Mammary epithelial cell (primary cell): ENCODE measurements at places on chromosomes 16 and 17. TPM values are rescaled to one million over a fixed set of nuclear protein-coding genes. Genes with fewer than 3 reads are reported as not detected.

The GPR142 gene
- total RNA-seq, result not detected

The SOCS1 gene
- total RNA-seq, result 2.0 TPM

DNA sequence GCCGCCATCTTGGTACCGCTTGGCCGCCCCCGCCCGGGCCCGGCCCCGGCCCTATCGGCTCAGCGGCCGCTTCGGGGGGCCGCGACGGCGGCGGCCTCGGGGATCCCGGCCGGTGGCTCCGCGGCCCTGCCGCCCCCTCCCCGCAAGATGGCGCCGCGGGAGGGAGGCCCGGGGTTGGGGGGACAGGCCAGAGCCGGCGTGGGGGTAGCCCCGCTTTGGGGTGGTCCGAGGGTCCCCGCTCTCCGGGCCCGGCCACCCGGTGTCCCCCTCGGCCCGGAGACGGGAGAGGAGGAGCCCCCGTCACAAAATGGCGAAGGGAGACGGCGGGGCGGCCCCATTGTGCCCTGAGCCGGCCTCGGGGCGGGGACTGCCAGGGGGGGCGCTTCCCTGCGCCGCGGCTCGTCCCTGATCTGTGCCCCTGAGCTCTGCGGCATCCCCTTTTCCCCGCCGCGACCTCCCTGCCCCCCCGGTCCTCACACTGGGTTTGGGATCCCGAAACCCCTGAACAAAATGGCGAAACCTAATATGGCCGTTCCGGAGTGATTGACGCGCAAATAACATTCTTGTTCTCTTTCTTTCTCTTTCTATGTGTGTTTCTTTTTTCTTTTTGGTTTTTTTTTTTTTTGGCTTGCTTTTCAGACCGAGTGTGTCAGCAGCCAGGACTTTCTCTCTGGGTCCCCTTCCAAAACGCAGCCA is 986 bp downstream of the HAPSTR1 start:
- DNase-seq, result no peak

- peak; percentile 78 for DNase-seq
These were observed 13.4 kb downstream of the FLYWCH1 start for GRCh38 chr16:2924901-2925755.

GRCh38 chr17:31488264-31488981 is 96.9 kb downstream of the RAB11FIP4 start:
- DNase-seq, result peak; percentile 25

The SLC22A31 gene
- total RNA-seq, result 0.45 TPM in 1 of 2 replicates, not detected in the other

The TBC1D3C gene
- total RNA-seq, result not detected in 2 replicates

DNA sequence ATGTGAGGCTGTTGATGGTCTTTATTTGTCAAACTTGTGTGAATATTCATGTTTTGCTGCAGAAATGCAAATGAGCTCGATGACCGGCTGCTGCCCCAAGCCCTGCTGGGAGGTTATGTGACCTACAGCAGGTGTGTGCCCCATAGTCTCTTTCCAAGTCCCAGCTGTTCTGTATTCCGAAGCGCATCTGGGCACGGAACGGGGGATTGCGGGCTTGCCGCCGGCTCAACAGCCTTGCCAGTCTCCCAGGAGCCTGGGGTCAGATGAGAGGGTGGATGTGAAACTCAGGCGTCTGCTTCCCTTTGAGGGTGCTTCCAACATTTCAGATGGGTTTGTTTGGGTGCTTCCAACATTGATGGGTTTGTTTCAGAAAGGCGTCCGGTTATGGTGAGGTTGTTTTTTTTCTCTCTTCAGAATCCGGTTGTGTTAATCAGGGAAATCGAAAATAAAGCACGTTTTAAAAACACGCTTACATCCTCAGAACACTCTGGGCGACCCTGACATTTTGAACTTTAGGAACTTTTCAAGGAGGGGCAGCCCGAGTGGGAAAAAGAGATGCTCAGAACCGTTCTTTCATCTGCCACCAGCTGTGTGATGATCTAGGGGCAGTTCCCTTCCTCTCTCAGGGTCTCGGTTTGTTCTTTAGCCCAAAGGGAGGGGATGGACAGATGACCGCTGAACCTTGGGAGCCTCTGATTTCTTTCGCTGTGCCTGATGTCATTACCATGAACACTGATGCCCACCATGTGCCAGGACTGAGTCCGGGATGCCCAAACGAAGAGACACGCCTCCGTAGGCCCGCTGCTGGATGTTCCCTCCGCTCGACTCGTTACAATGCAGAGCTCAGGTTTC is 47.8 kb upstream of the AMZ2 start:
- no peak for DNase-seq

The RAB11FIP4 gene
- 6.5 TPM for total RNA-seq

The HOXB9 gene
- not detected for total RNA-seq

GRCh38 chr17:79561486-79562133 is 49.2 kb downstream of the RBFOX3 start:
- DNase-seq, result no peak

DNA sequence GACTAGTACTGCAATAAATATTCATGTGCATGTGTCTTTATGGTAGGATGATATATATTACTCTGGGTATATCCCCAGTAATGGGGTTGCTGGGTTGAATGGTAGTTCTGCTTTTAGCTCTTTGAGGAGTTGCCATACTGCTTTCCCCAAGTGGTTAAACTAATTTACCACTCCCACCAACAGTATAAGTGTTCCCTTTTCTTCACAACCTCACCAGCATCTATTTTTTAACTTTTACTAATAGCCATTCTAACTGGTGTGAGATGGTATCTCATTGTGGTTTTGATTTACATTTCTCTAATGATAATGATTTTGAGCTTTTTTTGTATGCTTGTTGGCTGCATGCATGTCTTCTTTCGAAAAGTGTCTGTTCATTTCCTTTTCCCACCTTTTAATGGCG is 32.9 kb downstream of the ITGAM start:
- no peak for DNase-seq

DNA sequence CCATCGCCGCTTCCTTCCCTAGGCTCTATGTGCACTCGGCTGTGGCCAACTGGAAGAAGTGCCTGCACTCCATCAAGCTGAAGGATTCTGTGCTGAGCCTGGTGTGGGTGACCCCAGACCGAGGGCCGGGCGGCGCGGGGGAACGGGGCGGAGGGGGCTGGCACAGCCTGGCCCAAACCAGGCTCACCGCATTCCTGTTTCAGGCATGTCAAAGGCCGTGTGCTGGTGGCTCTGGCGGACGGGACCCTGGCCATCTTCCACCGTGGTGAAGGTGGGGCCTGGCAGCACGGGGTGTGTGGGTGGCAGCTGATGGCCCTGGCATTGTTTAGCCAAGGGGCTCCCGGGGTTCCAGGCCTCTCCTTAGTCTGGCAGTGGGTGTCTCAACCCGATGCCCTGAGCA is 4.6 kb downstream of the NME3 start:
- DNase-seq, result no peak

The C16orf46 gene
- 0.88 and 0.99 TPM in 2 replicates for total RNA-seq

GRCh38 chr17:50133028-50133768 is 3.2 kb upstream of the SAMD14 start:
- DNase-seq, result no peak

DNA sequence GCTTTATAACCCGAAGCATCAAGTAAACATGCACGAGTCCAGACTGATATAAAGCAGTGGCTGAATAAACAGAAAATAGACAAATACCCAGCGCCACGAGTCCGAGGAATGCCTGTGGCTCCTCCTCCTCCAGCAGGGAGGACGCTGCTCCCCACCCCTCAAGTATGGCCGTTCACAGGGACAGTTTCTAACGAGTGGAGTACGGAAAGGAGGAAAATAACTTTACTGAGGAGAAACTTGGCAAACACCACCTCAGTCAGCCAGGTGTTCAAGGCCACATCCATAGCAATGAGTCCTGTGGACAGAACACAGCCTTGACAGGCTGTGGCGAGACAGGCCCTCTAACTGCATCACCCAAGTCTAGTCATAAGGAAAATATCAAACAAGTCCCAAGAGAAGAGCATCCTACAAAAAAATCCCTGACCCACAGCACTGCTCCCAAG is 9.2 kb downstream of the ZDHHC7 start:
- no peak for DNase-seq

DNA sequence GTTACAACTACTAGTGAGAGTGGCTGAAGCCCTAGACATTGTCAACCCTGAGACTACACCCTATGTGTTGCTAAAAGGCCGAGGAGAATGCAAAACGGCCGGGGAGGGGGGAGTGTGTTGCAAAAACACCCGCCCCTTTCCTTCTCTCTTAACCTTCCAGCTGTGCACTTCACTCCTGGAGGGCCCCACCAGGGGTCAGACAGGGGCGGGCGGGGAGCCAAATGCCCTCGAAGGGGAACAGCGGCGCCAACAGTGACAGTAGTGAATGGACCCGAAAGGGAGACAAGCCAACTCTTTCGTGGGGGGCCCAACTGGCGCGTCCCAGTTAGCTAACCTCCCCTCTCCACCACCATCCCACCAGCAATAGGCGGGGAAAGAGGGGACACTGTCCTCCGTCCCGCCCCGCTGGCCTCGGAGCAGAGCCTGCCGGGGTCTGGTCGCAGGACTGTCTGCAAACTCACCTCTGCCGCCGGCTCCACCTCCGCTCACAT is 352 bp downstream of the MARF1 start:
- DNase-seq, result peak; percentile 74

The CCL17 gene
- not detected in 2 replicates for total RNA-seq

DNA sequence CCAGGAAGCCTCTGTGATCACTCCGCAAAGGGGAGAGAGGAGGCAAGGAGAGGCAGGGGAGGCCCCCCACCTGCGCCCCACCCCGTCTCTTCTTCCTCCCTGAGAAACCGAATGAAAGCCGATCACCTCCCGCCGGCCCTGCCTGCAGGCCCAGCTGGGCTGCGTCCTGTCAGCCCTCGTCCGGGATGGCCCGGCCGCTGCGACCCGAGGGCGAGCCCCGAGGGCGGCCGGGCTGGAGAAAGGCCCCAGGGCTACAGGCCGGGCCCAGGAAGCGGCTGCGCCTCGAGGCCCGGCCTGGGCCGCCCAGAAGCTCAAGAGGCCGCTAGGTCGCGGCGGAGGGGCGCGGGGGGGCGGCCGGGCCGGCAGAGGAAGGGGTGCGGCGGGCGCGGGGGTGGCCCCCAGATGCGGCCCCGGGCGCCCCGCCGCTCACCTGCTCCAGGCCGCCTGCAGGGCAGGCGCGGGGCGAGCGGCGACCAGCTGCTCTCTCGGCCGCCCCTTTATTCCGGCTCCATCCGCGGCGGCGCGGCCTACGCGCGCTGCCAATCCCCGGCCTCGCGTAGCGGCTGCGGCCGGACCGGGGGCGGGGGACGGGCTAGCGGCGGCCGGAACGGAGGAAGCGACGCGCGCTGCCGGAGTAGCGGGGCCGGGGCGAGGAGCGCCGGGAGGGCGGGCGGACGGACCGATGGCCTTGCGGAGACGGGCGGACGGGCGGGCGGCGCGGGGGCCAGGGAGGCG is at the start of gene ZNF319:
ZNF319 (minus strand) TSS at position 702 of the 735 bp plus-strand sequence. CDS start 2,407 bp downstream, outside the sequence.
- DNase-seq, result peak; percentile 8

DNA sequence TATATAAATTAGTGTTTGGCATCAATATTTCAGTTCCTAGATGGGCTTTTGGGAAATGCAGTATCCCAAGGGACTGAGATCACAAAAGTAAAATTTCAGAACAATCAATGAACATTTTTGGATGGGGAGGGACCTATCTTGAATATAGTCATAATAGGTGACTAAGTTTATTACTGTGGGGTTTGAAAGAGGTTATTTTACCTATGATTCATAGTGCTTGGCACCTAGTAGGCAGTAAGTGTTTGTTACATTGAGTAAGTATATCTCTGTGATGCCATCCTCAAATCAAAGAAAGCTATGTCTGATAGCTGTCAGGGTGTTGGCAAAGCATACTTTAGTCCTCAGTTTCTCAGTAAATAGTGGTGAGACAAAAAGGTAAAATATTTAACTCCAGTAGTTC is 36.9 kb downstream of the ZNF207 start:
- DNase-seq, result peak; percentile 60

- peak; percentile 2 for DNase-seq
These were observed 137.9 kb downstream of the CDH11 start for GRCh38 chr16:64983963-64984362.

DNA sequence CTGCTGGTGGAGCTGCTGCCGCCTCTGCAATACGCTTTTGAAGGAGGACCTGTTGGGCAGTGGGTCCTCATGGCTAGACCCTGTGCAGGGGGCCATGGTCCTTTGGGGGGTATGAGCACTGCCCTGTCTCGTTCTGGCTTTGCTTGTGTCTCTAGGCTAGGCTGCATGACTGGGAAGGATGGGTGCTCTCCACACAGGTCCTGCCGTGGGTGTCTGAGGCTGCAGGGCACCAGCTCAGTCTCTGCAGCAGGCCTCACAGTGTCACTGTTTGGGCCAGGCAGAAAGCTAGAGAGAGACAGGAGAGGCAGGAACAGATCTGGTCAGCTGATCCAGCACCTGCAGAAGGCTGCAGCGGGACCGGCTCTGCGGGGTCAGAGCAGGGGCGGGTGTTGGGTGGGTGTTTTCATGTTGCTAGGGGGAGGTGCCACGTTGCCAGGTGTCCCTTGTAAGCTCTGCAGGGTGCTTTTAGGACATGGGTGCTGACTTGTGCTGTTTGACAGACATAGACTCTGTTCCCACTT is 111.4 kb downstream of the SNX29 start:
- no peak for DNase-seq

DNA sequence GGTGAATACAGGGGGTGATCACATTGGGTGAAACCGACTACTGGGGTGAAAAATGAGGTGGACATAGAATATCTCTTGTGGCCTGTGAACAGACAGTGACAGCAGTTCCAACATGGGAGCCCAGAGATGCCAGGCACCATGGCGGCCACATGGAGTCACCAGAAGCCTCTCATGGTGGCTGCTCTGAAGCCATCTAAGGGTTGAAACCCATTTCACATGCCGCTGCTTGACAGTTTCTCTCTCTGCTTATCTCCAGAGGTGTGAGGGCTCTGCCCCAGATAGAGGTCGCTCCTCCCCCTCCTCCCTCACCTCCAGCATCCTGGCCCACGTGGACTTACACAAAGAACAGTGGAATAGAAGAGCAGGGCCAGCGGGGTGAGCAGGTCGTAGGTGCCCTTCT is 37.9 kb upstream of the PIK3R6 start:
- DNase-seq, result no peak

The CHAD gene
- total RNA-seq, result not detected in 2 replicates

- no peak for DNase-seq
These were observed 740 bp upstream of the ATP6V0D1 start for GRCh38 chr16:67481561-67482232.

- DNase-seq, result no peak
These were observed 140.3 kb downstream of the CCT6B start for GRCh38 chr17:34820922-34821321.

DNA sequence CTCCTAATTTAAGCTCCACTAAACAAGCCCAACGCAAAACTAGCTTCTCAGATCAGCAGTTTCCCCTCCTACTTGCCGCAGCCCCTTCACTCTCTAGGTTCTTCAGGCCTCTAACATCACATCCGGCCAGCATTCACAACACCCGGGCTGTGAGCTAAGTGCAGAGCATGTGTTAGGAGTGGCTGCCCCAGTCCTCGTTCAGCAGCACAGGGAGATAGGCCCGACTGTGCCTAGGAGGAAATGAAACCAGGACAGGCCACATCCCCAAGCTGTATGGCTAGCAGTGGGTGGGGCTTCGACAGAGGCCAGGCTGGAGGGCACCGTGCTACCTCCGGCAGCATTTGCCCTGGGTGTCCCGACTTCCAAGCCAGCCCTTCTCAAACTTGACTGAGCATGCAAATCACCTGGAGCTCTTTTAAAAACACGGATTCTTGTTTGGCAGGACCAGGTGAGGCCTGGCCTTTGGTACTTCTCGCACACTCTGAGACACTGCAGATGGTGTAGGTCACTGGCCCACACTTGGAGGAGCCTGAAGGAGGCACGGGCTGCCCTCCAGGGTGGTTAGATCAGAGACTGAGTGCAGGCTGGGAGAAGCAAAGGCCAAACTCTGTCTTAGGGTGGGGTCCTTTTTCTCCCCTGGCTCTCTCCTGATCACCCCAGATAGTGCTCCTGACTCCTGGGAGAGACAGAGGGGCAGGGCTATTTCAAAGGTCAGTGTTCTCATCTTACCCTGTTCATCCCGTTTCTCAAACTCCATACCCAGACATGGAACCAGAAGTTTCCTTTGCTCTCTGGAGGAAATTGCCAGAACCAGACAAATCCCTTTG is 202.0 kb downstream of the C16orf78 start:
- DNase-seq, result no peak
